Activated T-cell treated with anti-CD3 and anti-CD28 coated beads for 4 hours (primary cell): ENCODE measurements at places on chromosomes 2 and 18.
A peak's percentile ranks its signal among the peaks of the same experiment; 100 is the strongest.

GRCh38 chr2:182713601-182714000 lies 2.5 kb upstream of the DNAJC10 start:
- no peak for DNase-seq

- no peak for DNase-seq
These were observed 50.9 kb upstream of the PSME4 start for GRCh38 chr2:54021702-54022101.

DNA sequence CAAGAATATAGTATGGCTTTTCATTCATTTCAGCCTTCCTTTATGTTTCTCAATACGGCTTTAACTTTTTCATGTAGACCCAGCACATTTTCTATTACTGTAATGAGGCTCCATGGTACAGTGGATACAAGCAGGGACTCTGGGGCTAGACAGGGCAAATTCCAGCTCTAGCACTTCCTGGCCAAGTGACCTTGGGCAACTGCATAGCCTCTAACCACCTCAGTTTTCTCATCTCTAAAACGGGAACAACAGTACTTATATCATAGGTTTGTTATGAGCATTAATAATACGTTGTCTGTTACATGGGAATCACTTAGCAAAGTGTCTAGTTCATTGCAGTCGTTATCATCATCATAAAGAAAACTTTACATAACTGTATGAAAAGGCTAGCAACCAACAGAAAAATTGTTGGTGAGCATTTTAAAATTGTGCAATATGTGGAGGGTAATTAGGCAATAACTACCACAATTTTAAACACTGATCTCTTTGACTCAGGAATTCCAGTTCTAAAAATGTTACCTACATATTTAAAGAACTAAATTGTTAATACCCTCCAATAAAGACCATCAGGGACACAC lies 13.7 kb upstream of the RMDN2 start:
- no peak for DNase-seq

DNA sequence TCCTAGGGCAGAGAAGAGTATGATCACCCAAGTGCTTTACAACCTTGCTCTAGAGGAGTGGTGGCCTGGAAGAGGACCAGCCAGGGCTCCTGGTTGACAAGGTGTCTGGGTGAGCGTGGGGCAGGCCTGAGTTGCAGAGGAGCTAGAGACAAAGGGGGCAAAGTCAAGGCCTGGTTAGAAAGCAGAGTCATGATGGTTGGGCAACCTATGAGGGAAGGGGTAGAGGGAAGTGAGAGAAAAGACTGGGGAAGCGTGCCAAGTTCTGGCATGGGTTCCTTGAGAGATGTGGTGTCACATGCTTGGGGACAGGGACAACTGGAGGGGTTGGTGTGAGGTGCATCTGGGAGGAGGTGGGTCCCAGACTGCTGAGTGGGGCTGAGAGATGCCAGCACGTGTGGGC lies 13.5 kb downstream of the ZFP36L2 start:
- DNase-seq, result no peak

DNA sequence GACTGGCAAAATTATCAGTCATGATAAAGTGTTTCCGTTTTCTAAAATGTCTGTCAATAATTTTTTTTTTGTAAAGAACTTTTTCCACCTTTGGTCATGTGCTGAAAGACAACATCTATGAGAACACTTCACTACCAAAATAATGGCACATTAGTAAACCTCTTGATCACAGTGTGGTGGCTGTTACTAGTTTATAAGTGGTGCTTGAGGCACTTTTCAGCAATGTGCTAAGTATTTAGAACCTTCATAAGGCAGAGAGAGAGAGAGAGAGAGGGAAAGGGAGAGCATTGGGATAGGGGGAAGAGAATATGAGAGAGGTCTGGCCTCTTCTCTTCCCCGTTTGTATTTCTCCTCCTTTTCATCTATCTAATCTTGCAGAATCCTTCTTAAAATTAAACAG lies 1.1 kb upstream of the NYAP2 start:
- no peak for DNase-seq

- DNase-seq, result no peak
These were observed 52.7 kb downstream of the ABCB11 start for GRCh38 chr2:168978461-168978861.

- DNase-seq, result no peak
These were observed 8.5 kb upstream of the ATP8B1 start for GRCh38 chr18:57811477-57812125.

DNA sequence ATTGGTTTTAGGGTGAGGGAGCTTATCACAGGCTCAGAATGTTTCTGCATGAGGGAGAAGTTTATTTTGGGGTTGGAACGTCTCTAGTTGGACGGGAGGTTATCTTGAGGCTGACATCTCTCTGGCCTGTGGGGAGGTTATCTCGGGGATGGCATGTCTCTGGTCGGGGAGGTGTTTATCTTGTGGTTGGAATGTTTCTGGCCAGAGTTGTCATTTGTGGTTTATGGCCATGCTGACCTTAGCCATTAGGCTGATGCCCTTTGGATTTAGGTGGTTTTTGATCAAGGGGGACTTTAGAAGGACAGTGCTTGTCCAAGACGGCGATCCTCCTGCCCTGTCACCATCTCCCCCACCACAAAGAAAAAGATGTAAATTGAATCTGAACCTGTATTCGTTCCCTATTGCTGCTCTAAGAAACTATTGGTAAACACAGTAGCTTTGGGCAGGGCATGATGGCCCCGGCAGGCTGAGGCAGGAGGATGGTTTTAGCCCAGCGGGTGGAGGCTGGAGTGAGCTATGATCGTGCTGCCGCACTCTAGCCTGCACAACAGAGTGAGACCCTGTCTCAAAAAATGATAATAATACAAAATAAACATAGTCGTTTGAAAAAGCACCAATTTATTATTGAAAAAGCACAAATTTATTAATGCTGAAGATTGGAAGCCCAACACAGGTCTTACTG lies 17.8 kb upstream of the MPPE1 start:
- no peak for DNase-seq

GRCh38 chr2:158006961-158007719 lies 94.5 kb upstream of the UPP2 start:
- no peak for DNase-seq

- no peak for DNase-seq
These were observed 50.7 kb downstream of the SIGLEC15 start for GRCh38 chr18:45876161-45876560.

DNA sequence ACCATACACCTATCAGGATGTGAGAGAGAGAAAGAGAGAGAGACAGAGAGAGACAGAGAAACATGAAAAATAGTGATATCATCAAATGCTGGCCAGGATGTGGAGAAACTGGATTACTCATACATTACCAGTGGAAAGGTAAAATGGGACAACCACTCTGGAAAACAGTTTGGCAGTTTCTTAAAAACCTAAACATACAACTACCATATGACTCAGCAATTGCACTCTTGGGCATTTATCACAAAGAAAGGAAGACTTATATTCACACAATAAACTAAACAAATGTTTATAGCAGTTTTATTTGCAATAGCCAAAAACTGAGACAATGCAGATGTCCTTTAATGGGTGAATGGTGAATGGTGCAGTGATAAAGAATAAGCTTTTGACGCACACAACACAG lies 29.1 kb downstream of the SLC4A3 start:
- no peak for DNase-seq

- no peak for DNase-seq
These were observed 84.5 kb upstream of the ODC1 start for GRCh38 chr2:10532638-10533101.

DNA sequence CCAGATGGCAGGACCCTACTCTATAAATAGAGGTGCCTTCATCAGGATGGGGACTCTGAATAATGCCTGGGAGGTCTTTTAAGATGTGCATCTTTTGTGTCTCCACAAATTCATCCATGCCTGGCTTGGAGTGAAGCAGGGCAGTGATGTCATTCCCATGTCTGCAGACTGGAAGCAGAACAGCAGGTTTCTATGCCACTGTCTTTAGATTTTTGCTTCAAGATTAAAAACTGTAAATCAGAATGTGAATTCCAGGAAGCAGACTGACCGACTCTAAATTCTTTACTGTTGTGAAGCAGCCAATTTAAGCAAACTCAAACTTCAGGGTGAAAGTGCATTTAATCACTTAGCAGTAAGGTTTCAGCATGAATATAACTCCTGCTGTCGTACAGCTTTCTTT lies 159.3 kb downstream of the SCG2 start:
- DNase-seq, result no peak

DNA sequence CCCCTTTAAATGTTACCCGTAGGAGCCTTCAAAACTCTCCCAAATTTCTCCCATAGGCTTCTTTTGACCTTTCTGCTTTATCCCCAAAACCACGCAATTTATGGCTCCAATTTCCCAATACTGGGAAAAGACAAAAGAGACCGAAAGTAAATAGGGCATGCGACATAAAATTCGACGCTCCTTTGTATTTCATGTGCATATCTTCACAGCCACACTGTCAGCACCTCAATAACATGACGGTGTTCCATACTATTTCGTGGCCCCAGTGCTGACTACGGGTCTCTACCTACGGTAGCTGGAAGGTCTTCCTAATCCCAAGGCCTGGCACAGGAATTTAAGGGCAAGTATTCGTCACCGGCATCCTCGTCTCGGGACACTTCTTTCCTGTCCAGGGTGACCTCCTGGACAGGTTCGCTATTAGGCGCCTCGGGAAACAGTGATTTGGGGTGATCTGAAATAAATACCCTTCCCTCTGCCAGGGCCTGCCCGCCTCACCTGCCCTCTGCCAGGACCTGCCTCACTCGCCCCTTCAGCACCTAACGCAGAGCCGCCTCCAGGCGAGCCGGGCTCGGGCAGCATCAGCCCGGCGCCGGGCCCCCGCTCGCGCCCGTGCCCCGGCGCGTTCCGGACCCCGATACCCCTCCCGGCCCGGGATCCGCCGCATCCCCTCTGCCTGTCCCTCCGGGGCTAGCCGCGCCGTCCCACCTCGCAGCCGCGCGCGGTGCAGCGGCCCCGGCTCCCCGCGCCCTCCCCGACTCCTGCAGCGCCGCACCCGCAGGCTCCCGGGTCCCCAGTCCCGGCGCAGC lies 680 bp downstream of the DTNB start:
- peak; percentile 52 for DNase-seq
